Activated T-cell treated with anti-CD3 and anti-CD28 coated beads for 24 hours (primary cell): ENCODE measurements at places on chromosomes 3 and 15.

GRCh38 chr3:106529738-106530137, 660.9 kb upstream of the CBLB start:
- DNase-seq = no peak

DNA sequence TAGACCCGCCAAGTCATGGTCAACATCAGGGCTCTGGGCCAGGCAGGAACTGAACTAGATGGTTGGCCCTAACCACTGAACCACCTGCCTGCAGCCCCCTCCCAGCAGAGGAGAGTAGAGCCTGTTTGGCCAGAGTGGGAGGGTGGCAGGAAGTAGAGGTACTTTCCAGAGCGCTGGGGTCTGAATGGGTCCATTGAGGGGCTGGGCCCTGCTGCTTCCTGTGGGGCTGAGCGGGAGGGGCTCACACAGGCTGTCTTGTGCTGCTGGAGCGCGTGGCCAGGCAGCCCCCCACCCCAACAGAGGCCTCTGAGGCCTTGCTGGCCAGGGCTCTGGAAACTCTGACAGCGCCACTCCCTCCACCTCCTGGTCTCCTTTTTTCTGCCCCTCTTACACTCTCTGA, 17.4 kb downstream of the CSPG4 start:
- no peak for DNase-seq

DNA sequence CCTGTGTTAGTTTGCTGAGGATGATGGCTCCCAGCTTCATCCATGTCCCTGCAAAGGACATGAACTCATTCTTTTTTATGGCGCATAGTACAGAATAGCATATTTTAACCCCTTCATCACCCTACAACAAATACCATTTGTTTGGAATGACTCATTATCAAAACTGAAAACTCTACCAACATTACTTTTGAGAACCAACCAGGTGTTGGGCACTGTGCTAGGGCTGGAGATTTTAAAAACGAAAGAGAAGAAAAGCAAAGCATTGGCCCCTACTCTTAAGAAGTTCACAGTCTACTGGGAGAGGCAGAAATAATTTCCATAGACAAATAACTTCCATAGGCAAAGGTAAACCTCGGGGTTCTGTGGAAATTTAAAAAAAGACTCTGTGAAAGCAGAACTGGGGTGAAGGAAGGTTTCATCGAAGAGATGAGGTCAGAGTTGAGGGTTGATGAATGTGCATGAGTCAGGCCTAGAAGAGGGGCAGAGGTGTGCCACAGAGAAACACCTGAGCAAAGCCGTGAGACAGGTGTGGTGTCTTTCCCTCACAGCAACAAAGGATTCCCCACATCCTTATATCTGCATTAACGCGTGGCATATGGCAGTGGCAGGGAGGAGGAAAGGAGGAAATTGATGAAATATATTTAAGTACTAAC, 51.0 kb downstream of the MCF2L2 start:
- DNase-seq = peak; percentile 20

GRCh38 chr3:195443391-195443989, 670 bp upstream of the ACAP2 start:
- DNase-seq = no peak

- no peak for DNase-seq
Measured at GRCh38 chr15:38743147-38743546, 178.5 kb upstream of the RASGRP1 start.

DNA sequence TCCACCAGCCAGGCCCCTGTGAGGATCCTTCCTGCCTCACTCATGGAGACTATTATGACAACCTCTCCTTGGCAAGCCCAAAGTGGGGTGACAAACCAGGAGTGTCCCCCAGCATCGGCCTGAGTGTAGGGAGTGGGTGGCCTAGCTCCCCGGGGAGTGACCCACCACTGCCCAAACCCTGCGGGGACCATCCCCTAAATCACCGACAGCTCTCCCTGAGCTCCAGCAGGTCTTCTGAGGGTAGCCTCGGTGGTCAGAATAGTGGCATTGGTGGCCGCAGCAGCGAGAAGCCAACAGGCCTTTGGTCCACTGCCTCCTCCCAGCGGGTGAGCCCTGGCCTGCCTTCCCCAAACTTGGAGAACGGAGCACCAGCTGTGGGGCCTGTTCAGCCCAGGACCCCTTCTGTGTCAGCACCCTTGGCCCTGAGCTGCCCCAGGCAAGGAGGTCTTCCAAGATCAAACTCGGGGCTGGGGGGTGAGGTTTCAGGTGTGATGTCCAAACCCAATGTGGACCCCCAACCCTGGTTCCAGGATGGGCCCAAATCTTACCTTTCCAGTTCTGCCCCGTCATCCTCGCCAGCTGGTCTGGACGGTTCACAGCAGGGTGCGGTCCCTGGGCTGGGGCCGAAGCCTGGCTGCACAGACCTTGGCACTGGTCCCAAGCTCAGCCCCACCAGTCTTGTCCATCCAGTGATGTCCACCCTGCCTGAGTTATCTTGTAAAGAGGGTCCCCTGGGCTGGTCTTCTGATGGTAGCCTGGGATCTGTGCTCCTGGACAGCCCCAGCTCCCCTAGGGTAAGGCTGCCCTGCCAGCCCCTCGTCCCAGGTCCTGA, 1.0 kb downstream of the LIMD1 start:
- DNase-seq = no peak

GRCh38 chr15:31268911-31269784, 57.5 kb upstream of the KLF13 start:
- no peak for DNase-seq

- no peak for DNase-seq
Measured at GRCh38 chr3:196821806-196822355, 45.8 kb upstream of the SENP5 start.

DNA sequence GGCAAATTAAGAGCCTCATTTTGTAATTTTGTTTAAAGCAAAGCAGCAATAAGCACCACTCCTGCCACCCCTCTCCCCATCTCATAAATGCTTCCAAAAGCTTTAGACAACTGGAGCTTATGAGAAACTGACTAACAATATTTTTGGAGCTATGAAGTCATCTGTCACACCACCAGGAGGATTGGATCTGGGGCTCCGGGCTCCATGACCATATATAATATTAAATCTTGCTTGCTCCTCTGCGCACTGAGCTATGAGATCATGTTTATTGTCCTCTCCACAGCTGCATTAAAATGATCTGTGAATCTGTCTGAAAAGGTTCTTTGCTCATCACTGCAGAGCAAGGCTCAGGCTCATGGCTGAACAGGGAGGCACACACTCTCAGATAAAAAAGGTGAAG, 323.7 kb downstream of the ZNF621 start:
- DNase-seq = no peak

DNA sequence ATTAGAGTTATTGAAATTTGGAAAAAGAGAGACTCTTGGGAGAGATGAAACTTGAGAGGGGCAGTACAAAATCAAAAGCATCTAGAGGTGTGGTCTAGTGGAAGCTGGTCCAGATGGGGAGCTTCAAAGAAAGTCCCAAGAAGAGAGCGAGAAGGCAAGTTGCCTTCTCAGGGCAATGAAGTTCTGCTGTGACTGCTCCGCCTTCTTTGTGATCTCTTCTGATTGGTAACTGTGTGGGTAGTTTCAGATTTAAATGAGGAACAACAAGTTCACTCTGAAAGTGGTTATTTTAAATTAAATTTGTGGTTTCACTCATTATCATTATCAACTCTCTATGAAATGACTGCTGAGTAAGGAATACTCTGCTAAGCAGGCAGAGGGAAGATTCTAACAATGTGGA, 233.3 kb downstream of the NLGN1 start:
- no peak for DNase-seq

DNA sequence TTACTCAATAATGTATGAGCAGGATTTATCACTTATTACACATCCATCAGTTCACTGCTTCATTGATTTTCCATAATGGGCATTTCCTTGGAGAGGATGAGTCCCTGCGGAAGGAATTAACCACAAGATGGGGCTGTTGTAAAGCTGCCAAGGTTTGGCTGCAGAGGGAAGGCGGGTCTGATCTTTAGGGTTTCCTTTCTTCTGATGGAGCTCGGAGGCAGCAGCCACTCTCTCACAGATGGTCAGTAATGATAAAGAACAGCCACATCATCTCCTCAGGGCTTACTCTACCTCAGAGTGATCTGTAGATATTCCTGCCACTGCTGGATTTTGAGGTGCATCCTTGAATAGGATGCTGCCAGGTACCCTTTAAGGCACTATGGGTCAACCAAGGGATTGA, 115.2 kb downstream of the USP13 start:
- no peak for DNase-seq

- DNase-seq = no peak
Measured at GRCh38 chr3:147653367-147653923, 244.3 kb downstream of the ZIC1 start.

DNA sequence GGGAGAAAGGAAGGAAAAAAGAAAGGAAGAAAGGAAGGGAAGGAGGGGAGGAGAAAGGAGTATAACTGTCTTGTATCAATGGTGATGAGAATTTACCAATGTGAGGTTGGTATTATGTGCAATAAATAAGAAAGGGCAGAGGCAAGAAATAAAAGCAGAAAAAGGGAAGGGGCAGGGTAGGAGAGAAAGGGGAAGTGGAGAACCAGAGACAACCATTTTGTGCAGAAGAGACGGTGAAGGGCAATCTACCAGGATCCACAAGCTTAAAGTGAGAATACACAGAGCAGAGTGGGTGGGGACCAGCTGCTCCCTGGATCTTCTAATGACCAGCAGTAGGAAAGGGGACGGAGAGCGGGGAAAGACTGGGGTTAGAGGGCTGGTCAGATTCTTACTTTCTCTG, 106.9 kb upstream of the SLCO2A1 start:
- DNase-seq = no peak

- no peak for DNase-seq
Measured at GRCh38 chr3:147507638-147508286, 98.6 kb downstream of the ZIC1 start.

- no peak for DNase-seq
Measured at GRCh38 chr3:179182902-179183301, 34.7 kb downstream of the PIK3CA start.

GRCh38 chr3:129268396-129268795, 10.3 kb upstream of the HMCES start:
- DNase-seq = no peak

- DNase-seq = no peak
Measured at GRCh38 chr3:2940062-2940461, 170.1 kb downstream of the IL5RA start.

GRCh38 chr3:72549761-72550581, 298.3 kb downstream of the SHQ1 start:
- DNase-seq = no peak

- no peak for DNase-seq
Measured at GRCh38 chr3:73431183-73431900, 193.4 kb downstream of the PDZRN3 start.

- no peak for DNase-seq
Measured at GRCh38 chr15:61106044-61106834, 122.9 kb downstream of the RORA start.

GRCh38 chr3:43786526-43787305, 96.0 kb downstream of the ABHD5 start:
- DNase-seq = no peak
